ENCODE measurements at places on chromosomes 3 and 15.

GRCh38 chr3:12170207-12170606 lies 11.5 kb upstream of the TIMP4 start:
- H3K4me3 ChIP-seq = no peak overlapping the region
- no peaks in the 10 kb centered on the region for H3K4me1 ChIP-seq
- no peaks in the 10 kb centered on the region for H3K36me3 ChIP-seq
- DNase-seq = no peak
- no peak overlapping the region for H3K27ac ChIP-seq

DNA sequence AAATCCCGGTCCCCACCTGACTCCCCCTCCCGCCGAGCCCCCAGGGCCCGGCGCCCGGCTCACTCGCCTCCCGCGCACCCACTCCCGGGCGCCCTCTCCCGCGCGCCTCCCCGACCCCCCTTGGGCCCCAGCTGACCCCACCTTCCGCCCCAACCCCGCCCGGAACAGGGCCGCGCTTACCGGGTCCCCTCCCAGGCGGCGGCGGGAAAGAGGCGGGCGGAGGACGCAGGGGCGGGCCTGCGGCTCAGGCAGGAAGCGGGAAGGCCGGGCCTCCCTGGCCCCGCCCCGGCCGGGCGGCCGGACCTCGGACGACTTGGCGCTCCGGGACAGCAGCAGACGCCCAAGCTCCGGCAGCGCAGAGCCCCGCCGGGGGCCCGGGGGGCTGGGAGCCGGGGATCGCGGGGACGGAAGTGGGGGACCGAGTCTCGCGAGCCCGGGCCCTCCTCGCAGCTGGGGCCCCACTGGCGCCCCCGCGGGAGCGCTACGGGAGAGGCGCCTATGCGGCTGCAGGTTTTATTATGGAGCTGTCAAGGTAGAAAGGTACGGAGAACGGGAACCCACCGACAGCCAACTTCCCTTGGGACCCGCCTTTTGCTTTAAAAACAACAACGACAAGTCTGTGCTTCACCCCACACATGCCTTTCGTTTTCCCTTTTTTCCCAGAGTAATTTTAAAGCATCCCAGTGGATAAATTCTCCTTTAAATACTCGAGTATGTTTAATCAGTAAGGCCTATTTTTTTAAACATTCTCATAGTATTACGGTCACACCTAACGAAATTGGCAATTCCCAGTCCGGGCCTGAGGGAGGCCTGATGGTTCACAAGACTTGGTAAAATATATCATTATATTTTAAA lies at the start of gene SLC41A3:
Gene SLC41A3 (minus strand): TSS at position 212 of the 855 bp plus-strand sequence. CDS start 15,905 bp downstream, outside the sequence.
- H3K27me3 ChIP-seq = no peaks in the 10 kb centered on the region
- H3K27ac ChIP-seq = peak within 1 kb of the TSS; percentile 64
- peak; percentile 30 for DNase-seq
- no peaks in the 10 kb centered on the region for H3K36me3 ChIP-seq

- peaks cover 12% of the 10 kb centered on the region for H3K36me3 ChIP-seq
- no peak overlapping the region for H3K4me3 ChIP-seq
- no peak overlapping the region for H3K27ac ChIP-seq
- H3K27me3 ChIP-seq = no peaks in the 10 kb centered on the region
Observed at GRCh38 chr3:184993394-184993793, 159.5 kb downstream of the C3orf70 start.

DNA sequence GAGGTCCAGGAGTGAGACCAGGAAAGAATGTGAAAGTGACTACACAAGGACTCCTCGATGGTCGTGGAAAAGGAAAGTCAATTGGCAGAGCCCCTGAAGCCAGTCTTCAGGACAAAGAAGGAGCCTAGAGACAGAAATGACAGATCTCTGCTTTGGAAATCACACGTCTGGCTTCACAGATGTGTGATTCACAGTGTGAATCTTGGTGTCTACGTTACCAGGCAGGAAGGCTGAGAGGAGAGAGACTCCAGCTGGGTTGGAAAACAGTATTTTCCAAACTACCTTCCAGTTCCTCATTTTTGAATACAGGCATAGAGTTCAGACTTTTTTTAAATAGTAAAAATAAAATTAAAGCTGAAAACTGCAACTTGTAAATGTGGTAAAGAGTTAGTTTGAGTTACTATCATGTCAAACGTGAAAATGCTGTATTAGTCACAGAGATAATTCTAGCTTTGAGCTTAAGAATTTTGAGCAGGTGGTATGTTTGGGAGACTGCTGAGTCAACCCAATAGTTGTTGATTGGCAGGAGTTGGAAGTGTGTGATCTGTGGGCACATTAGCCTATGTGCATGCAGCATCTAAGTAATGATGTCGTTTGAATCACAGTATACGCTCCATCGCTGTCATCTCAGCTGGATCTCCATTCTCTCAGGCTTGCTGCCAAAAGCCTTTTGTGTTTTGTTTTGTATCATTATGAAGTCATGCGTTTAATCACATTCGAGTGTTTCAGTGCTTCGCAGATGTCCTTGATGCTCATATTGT lies 6.0 kb downstream of the CCR2 start:
- H3K36me3 ChIP-seq = no peaks in the 10 kb centered on the region
- H3K4me3 ChIP-seq = no peak overlapping the region
- H3K27me3 ChIP-seq = peaks cover 30% of the 10 kb centered on the region
- H3K4me1 ChIP-seq = peaks cover 3% of the 10 kb centered on the region
- no peak for DNase-seq

DNA sequence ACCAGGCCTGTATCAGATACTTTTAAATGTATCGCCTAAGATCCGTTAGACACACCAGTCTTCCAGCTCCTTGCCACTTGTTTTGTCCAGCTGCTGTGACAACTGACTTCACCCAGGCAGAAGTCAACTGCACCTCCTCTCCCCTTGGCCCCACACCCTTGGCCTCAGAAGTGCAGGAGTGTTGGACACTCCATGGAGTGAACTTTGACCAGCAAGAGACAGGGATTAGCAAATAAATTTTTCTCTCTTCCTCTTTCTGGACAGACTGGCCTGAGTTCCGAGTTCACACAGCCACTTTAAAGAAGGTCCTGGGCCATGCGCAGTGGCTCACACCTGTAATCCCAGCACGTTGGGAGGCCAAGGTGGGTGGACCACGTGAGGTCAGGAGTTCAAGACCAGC lies 2.9 kb upstream of the CLN6 start:
- H3K4me3 ChIP-seq = no peak overlapping the region
- no peak for DNase-seq
- H3K27ac ChIP-seq = no peak overlapping the region
- H3K27me3 ChIP-seq = peaks cover 4% of the 10 kb centered on the region
- peaks cover 16% of the 10 kb centered on the region for H3K4me1 ChIP-seq

DNA sequence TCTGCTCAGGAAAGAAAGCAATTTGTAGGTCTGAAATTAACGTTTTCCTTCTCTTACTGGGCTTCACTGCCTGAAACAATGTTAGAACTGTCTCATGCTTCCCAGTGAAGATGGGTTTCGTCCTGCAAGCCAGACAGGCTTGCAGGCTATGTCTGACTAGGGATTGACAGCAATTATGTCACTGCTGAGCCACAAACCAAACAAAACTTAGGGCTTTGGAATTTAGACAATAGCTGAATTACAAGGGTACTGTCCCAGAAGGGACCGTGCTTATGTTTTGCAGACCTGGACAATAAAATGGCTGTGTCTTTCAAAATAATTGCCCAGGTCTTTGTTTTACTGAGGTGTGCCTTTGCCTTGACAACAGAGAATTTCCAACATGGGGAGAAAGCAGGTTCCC lies 46.3 kb upstream of the CCDC80 start:
- no peaks in the 10 kb centered on the region for H3K36me3 ChIP-seq
- no peak overlapping the region for H3K27ac ChIP-seq
- H3K4me3 ChIP-seq = no peak overlapping the region
- peaks cover 21% of the 10 kb centered on the region for H3K4me1 ChIP-seq
- H3K27me3 ChIP-seq = no peaks in the 10 kb centered on the region

DNA sequence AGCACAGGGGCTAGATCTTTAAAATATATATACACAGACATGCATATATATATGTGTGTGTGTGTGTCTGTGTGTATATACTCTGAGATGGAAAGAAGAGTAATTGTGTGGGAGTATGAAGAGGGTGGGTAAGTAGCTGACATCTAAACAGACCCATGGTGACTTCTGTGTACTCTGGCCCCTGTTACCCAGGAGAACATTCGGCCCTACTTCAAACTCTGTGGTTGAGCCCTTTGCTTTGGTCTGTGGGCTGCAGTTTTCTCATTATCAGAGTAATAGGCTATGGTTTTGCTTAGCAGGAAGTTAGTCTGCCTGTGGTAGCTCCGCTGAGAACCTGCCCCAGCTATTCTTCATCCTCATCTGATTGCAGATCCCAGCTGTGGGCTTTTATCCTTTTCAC lies 141.4 kb downstream of the RBPMS2 start:
- H3K4me1 ChIP-seq = peaks cover 18% of the 10 kb centered on the region
- H3K4me3 ChIP-seq = no peak overlapping the region
- H3K27ac ChIP-seq = no peak overlapping the region
- no peaks in the 10 kb centered on the region for H3K36me3 ChIP-seq
- no peak for DNase-seq
- no peaks in the 10 kb centered on the region for H3K27me3 ChIP-seq

- H3K36me3 ChIP-seq = no peaks in the 10 kb centered on the region
- H3K27ac ChIP-seq = peak overlapping the region; percentile 13
- no peak for DNase-seq
- H3K4me3 ChIP-seq = no peak overlapping the region
- H3K4me1 ChIP-seq = peaks cover 26% of the 10 kb centered on the region
- no peaks in the 10 kb centered on the region for H3K27me3 ChIP-seq
Observed at GRCh38 chr3:151931171-151931570, 57.7 kb downstream of the SUCNR1 start.

- H3K27me3 ChIP-seq = no peaks in the 10 kb centered on the region
- DNase-seq = no peak
- H3K36me3 ChIP-seq = no peaks in the 10 kb centered on the region
- H3K4me1 ChIP-seq = no peaks in the 10 kb centered on the region
- H3K4me3 ChIP-seq = no peak overlapping the region
Observed at GRCh38 chr3:23762214-23762613, 43.5 kb upstream of the UBE2E1 start.

DNA sequence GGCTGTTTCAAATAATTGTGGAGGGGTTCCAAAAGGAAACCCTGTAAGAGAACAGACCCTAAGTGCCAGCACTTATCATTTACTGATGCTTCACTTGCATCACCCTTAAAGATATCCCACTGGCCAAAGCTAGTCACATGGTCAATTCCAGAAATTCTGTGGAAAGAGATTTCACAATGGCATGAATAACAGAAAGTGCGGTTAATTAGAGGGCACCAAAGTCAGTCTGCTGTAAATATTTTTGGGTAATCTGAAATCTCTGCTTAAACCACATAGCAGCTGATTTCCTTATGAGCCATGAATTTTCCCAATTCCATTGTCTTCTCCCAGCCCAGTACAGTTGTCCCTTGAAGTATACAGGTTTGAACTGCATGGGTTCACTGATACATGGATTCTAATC lies 346.1 kb downstream of the SI start:
- no peak overlapping the region for H3K27ac ChIP-seq
- no peak for DNase-seq
- no peaks in the 10 kb centered on the region for H3K4me1 ChIP-seq
- H3K4me3 ChIP-seq = no peak overlapping the region
- H3K27me3 ChIP-seq = no peaks in the 10 kb centered on the region
- H3K36me3 ChIP-seq = no peaks in the 10 kb centered on the region

GRCh38 chr3:51828297-51828696 lies 33.1 kb upstream of the IQCF2 start:
- H3K27me3 ChIP-seq = peaks cover 4% of the 10 kb centered on the region
- no peaks in the 10 kb centered on the region for H3K4me1 ChIP-seq
- no peak overlapping the region for H3K27ac ChIP-seq
- no peaks in the 10 kb centered on the region for H3K36me3 ChIP-seq

- H3K27ac ChIP-seq = no peak overlapping the region
- H3K36me3 ChIP-seq = no peaks in the 10 kb centered on the region
- DNase-seq = no peak
- H3K4me1 ChIP-seq = peaks cover 2% of the 10 kb centered on the region
- H3K4me3 ChIP-seq = no peak overlapping the region
Observed at GRCh38 chr3:194736896-194737600, 51.4 kb downstream of the FAM43A start.

DNA sequence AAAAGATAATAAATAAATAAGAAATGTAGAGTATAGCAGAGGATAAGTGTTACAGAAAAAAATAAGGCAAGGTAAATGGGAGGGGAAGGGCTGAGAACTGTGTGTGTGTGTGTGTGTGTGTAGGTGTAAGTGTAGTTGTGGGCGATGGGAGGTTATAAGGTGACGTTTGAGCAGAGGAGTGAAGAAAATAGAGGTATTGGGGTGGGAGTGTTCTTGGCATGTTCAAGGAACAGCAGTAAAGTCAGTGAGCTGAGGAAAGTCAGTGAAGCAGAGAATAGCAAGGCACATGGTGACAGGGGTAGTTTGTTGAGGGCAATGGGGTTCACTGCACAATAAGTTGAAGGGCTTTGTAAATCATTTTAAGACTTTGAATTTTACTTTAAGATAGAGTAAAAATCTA lies 30.9 kb upstream of the ZNF148 start:
- H3K4me3 ChIP-seq = no peak overlapping the region
- H3K4me1 ChIP-seq = no peaks in the 10 kb centered on the region
- H3K27ac ChIP-seq = no peak overlapping the region
- peaks cover 3% of the 10 kb centered on the region for H3K27me3 ChIP-seq
- no peaks in the 10 kb centered on the region for H3K36me3 ChIP-seq

- no peak for DNase-seq
- no peaks in the 10 kb centered on the region for H3K4me1 ChIP-seq
- no peaks in the 10 kb centered on the region for H3K36me3 ChIP-seq
- no peak overlapping the region for H3K27ac ChIP-seq
Observed at GRCh38 chr3:193762657-193763056, 169.6 kb downstream of the OPA1 start.

GRCh38 chr3:116824208-116824607 lies 114.6 kb downstream of the TUSC7 start:
- no peak for DNase-seq
- no peak overlapping the region for H3K27ac ChIP-seq
- no peaks in the 10 kb centered on the region for H3K36me3 ChIP-seq
- H3K4me3 ChIP-seq = no peak overlapping the region

DNA sequence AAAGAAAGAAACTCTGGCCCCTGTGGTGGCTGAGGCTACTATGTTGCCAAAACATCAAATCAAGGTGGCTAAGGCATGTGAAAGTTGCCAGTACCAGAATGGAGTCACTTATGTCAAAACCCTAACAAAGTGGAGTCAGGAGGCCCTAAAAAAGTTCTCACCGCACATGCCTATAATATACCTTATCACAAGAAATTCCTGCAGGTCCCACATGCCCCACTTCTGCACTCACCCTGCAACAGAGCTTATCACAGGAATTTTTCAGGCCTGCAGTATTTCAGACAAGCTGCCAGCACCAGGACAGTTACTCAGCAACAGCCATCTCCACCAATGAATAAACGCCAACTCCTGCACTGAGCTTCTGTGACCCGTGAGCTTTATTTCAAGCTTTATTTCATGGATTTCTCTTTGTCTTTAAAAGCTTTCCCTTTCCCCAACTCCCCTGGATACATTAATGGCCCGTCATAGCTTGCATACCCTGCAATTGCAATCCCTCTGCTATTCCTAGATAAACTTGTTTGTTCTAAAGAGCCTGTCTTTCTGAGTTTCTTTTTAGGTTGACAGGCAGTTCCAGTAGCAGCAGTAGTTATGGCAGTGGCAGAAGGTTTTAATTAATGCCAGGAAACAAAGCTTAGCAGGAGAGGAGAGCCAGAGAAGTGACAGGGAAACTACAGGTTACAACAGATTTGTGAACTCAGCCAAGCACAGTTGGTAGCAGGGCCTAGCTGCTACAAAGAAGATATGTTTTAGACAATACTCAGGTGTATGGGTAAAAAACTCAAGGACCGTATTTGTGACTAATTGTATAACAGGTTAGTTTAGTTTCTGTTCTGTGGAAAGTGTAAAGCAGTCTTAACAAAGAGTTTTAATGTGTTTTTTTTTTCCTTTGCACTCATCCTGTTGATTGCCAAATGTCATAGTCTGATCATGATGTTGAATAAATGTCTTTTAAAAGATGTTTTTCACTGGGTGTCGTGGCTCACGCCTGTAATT lies 15.9 kb upstream of the TMEM42 start:
- H3K36me3 ChIP-seq = no peaks in the 10 kb centered on the region
- H3K4me3 ChIP-seq = no peak overlapping the region
- no peaks in the 10 kb centered on the region for H3K27me3 ChIP-seq
- DNase-seq = no peak
- peak overlapping the region; percentile 49 for H3K27ac ChIP-seq
